Femur (tissue), 1 donor: ENCODE measurements at places on chromosomes 12 and 14.

DNA sequence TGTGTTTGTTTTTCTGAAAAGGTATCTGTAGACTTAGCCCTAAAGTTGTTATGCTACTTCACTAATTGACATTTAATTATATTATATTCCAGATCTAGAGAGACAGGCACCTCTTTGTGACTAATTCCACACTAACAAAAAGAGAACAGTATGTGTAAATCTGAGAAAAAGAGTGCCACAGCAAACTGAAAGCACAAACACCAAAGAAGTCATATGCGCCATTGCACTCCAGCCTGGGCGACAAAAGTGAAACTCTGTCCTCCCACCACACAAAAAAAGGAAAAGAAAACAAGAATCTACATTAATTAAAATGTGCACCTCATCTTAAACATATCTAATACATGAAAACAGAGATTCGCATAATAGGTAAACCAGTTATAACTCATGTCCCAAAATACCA, 4.4 kb upstream of the CSRNP2 start:
- DNase-seq: no peak

GRCh38 chr12:80838708-80839107, 99.0 kb downstream of the LIN7A start:
- DNase-seq: no peak

DNA sequence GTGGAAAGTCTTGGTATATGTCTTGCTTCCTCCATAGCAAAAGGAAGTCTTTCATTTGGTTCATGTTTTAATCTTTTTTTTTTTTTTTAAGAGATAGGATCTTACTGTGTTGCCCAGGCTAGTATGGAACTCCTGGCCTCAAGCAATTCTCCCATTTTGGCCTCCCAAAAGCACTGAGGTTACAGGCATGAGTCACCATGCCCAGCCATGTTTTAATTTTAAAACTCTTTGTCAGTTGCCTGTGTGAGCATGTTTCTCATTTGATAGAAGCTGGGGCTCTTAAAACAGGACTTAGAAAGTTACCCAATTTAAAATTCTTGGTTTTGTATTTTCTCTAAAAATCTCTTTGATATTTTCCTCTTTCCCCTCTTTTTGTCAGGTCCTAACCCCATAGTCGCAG, 45.0 kb upstream of the REP15 start:
- DNase-seq: no peak

- DNase-seq: no peak
These were observed 8.0 kb downstream of the YY1 start for GRCh38 chr14:100246809-100247428.

- DNase-seq: peak; percentile 18
These were observed 17.7 kb downstream of the SLC25A29 start for GRCh38 chr14:100288382-100289185.

DNA sequence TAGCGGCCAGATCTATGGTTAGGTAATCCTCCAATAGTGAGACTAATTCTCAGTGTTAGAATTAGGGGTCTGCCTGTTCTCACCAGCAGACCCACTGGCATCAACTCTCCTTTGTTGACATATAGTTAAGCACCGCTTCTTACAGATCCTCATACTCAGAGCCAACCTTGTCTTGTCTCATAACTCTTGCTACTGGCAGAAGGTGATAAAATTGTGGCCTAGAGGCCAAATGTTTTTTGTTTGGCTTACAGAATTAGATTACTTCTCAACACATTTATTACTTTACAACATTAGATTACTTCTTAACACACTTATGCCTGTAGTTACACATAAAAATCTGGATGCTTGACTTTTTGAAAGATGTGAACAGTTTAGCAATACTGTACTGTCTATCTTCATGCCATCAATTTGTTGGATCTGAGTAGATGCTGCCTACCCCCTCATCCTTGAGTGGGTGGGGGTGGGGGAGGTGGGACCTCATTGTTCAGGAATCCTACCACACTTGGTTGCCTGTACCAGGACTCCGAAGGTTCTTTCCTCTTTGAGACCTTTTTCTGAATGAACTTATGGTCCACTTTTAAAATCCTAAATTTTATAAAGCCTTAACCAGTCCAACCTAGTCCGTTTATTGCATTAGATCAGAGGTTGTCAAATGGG, 7.0 kb downstream of the MTHFD1 start:
- DNase-seq: no peak

GRCh38 chr14:28576523-28576922, 190.1 kb upstream of the FOXG1 start:
- DNase-seq: no peak

- no peak for DNase-seq
These were observed 18.9 kb downstream of the PYROXD1 start for GRCh38 chr12:21456291-21456780.

DNA sequence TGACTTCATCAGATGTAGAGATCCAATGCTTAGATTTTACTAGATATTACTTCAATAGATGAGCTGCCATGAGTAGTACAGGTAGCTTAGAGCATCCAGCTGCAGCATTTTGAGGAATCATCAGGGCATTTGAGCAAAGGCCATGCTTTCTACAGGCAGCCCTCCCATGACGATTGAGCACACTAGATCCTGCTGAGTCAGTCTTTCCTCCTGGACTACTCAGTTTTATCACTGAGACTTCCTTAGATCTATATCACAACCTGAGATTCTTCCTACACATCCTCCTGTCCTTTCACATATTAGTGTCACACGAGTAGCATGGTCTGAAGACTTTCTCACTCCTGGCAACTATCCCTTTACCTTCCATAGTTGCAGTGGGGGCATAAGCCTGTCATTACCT, 1401.8 kb downstream of the FSCB start:
- no peak for DNase-seq

DNA sequence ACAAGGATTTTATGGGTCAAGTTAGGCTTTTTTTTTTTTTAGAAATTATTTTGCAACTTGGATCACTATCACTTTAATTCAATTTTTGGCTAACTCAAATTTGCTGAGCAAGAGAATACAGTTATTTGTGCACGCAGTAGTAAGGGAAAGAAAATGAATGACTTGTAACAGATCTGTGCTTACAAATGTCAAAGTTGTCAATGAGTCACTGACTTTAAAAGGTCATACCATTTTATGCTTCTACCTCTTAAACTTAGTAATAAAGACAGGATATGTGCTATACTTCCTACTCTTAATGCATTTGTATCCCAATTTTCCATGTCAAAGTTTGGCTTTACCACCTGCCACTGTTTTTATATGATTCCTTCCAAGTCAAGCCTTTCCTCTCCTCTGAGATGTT, 131.1 kb upstream of the FBXO33 start:
- no peak for DNase-seq

- peak; percentile 77 for DNase-seq
These were observed 10.5 kb downstream of the ARHGEF25 start for GRCh38 chr12:57621497-57622292.

DNA sequence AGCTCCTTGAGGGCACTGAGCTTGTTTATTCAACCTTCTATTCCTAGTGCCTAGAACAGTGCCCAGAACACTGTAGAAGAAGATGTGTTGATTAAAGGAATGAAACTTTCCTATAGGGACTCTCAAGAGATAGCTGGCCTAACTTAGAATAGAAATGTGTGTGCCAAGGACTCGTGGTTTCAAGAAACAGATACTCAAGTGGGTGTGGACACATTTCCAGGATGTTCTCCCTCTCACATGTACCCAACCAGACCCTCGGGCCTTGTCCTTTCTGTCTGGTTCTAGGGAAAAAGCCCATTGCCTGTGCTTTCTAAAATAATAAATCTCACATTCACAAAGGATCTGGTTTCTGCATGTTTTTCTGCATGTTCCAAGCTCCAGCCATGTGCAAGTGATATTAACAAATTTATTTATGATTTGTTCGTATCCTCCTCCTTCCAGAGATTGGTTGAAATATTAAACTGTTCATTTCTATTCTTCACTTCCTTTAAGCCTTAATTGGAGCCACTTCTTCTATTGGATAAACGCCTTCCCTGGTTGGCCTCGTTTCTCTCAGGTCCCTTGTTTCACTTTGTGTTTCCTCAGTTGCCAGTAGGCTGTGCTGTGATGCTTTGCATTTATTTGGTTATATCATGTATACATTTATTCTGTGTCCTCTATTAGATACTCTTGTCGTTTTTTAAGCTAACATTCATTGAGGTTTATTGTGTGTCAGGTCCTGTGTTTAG, 89.8 kb downstream of the CRADD start:
- DNase-seq: peak; percentile 69

GRCh38 chr12:116945886-116946550, 35.3 kb downstream of the FBXW8 start:
- no peak for DNase-seq

DNA sequence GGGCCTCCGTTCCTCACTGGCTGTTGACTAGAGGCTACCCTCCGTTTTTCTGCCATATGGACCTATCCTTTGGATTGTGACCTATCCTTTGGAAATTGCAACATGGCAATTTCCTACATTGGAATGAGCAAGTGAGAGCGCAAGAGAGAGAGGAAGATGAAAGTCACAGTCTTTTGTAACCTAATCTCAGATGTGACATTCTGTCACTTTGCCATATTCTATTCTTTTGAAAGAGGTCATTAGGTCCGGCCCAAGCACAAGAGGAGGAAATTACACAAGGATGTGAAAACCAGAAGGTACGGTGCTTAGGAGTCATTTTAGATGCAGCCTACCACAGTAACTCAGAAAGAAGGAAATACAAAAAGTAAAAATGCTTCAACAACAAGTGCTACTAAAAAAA, 47.3 kb upstream of the SRP54 start:
- no peak for DNase-seq

- DNase-seq: no peak
These were observed 123.8 kb downstream of the PDZRN4 start for GRCh38 chr12:41311883-41312282.

GRCh38 chr14:63764620-63765139, 36.8 kb upstream of the SGPP1 start:
- DNase-seq: no peak

- peak; percentile 42 for DNase-seq
These were observed 72.9 kb upstream of the LTA4H start for GRCh38 chr12:96108321-96108720.

- DNase-seq: no peak
These were observed 43.5 kb downstream of the TSPAN9 start for GRCh38 chr12:3120701-3121100.

DNA sequence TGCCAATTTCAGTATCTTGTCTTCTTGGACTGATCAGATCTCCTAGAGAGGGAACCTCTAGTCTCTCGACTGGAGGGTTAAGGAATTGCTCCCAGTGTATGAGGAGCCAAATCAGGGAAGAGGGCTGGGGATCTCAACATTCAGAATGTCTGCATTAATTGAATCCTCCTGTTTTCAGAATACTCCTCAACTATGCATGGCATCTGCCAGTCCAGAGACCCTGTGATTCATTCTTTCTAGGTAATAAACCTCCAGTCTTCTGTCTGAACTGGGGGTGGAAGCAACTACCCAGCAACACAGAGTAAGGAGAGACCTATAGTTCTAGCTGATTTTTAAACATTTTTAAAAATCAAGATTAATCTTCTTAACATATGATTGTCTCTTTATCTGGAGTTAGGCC, 92.7 kb downstream of the AKAP6 start:
- no peak for DNase-seq

GRCh38 chr14:77043177-77043983, 14.9 kb upstream of the IRF2BPL start:
- peak; percentile 75 for DNase-seq

- no peak for DNase-seq
These were observed 64.7 kb upstream of the ESRRB start for GRCh38 chr14:76311079-76311758.

GRCh38 chr14:27389402-27389801, 791.6 kb upstream of the NOVA1 start:
- DNase-seq: no peak

DNA sequence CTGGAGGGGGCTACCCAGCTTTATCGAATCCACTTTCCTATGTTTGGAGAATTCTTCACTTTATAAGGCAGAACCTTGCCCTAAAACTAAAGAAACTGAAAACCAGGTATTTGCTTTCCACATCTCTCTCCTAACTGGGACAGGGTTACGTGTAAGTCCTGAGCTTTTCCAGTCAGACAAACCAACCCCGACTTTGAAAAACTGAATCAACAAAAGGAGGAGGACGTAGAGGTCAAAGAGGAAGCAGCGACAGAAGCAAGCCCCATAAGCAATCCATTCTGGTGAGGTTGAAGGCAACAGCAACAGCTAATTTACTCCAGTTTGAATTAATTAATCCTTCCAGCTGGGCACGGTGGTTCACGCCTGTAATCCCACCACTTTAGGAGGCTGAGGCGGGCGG, 47.2 kb downstream of the LRP6 start:
- DNase-seq: no peak

DNA sequence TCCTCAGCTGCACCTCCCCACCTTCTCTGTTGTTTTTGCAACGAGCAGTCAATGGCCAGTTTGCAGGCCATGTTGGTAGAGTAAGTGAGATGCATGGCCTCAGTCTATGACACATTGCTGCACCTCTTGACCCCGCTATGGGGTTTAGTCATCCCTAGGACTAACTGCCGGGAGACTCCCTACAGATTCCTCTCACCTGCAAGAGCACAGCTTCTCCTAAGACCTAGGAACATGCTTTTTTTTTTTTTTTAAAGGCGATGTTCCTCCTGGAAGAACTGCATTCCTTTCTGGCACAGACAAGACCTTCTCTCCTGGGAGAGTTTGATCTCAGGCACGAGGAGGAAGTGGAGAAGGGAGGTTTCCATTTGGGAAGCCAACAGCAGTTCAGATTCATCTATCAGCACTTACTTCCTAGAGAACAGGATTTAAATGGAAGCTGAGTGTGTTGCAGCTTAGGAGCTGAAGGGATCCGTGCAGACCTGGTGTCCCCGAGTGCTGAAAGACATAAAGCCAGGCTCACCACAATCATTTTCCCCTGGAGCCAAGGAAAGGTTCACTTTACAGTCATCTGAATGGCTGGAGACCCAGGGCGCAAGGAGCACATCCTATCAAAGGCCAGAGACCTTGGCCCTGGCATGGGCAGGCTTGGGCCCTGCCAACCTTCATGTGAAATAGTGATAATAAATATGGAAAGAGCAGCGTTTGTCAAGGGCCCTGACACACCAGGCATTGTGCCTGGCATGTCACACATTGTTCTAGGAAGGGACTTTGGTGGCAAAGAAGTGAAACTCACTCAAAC, 104.1 kb downstream of the LGMN start:
- no peak for DNase-seq

DNA sequence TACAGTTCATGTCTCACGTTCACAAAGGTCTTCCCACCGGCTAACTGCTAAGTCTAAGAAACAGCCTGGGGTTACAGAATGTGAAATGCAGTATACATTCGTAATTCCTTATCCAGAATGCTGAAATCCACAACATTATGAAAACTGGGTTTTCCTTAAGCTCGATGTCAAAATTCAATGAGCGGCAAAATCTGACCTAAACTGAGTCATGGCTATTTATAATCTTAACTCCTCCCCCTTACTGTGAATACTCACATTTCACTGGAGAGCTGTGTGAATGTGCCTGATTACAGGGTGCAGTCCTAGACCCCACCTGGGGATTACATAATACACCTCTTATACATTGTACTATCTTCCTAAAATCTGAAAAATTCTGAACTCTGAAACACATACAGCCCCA, 35.3 kb downstream of the STX2 start:
- DNase-seq: no peak

GRCh38 chr14:25909045-25909747, 688.6 kb downstream of the NOVA1 start:
- DNase-seq: no peak

GRCh38 chr14:23066855-23067744, 9.8 kb upstream of the CDH24 start:
- no peak for DNase-seq

- no peak for DNase-seq
These were observed 151.5 kb downstream of the PRKCH start for GRCh38 chr14:61472801-61473376.

GRCh38 chr14:97027256-97027999, 230.2 kb downstream of the VRK1 start:
- no peak for DNase-seq

- DNase-seq: no peak
These were observed 338.1 kb upstream of the TMEM132C start for GRCh38 chr12:127928615-127929571.
